ENCODE measurements at places on chromosomes 12 and 14.

GRCh38 chr12:95014554-95014953, 11.1 kb upstream of the NDUFA12 start:
- DNase-seq = no peak

DNA sequence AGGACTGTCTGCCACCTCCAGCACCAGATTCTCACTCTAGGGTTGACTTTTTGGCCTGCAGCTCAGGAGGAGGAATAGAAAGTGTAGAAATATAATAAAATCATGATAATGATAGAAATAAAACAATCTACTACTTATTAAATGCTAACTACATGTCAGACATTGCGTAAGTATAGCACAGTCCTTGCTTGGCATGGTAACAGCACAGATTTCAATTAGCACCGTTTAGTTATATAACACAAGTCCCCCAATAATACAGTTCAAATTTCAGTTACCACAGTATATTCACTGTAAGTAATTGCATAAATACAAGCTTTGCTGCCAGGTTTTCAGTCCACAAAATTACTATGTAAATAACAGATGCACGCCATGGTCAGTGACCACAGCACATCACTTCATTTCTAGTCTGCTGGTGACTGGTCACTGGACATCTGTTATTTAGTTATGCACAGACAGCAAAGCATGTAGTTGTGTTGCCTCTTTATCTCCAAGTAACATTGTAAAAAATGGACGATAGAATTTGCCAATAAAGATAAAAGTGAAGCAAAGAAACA, 6.5 kb upstream of the GLT8D2 start:
- no peak for DNase-seq

GRCh38 chr12:78430551-78430950, 434.0 kb upstream of the SYT1 start:
- no peak for DNase-seq

DNA sequence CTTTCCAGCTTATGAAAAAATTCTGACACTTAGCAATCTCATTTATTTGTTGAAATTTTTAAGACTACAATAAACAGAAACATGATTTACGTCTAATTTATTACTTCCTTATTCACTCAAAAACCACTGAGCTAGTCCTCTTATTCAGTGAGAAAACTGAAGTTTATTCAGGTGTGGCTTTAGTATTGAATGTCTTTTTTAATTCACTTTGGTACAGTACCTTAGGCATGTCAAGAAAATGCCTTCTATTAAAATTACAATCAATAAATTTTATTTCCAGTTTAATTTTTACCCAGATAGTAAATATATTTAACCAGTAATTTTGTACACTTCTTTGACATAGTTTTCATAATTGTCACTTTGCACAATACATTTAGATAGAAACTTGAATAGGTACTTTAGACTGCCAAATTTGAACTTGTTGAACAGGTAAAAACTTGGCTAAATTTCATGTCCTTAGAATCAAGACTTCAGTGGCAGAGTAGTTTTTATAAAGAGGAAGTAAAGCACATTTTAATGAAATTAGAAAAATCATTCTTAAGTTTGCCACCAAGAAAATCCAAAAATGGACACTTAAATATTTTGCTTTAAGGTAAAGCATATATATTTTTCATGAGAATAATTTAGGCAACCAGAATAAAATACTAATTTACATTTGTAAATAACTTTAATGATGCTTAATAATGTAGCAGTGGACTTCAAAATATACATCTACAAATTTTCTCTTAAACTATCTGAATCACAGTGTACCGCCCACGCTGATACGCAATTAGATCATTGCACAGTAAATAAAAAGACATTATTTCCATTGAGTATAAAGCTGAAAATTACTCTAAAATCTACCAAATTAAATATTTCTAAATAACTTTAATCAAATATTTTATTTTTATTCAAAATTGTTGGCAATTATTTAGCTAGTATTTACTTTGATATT, 159.1 kb downstream of the RASSF9 start:
- no peak for DNase-seq

- no peak for DNase-seq
These were observed 81.0 kb upstream of the SCAF11 start for GRCh38 chr12:46071335-46071734.

DNA sequence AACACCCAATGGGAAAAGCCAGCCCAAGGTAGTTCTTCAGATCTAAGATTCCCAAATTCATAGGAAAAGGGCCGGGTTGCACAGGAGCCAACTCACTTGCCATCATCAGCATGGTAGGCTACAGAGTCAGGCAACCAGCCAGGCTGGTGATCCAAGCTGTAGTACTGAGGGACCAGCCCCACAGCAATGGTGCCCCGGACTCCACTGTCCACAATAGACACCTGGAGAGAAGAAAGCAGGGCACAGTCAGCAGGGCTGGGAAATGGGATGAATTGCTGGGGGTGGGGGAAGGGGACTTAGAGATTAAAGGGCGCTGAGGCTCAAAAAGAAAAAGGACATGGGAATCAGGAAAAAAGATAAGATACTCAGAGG, 4.2 kb downstream of the SPRYD3 start:
- no peak for DNase-seq

All from smooth muscle cell of the brain vasculature (primary cell).